ENCODE measurements at places on chromosomes 6 and 20. TPM values are rescaled to one million over a fixed set of nuclear protein-coding genes. Genes with fewer than 3 reads are reported as not detected.

GRCh38 chr6:91497770-91498169 is 910.9 kb upstream of the MAP3K7 start:
- no peak for DNase-seq
- H3K27me3 ChIP-seq, result no peaks in the 10 kb centered on the region
- H3K27ac ChIP-seq, result no peak overlapping the region
- H3K4me1 ChIP-seq, result no peaks in the 10 kb centered on the region

DNA sequence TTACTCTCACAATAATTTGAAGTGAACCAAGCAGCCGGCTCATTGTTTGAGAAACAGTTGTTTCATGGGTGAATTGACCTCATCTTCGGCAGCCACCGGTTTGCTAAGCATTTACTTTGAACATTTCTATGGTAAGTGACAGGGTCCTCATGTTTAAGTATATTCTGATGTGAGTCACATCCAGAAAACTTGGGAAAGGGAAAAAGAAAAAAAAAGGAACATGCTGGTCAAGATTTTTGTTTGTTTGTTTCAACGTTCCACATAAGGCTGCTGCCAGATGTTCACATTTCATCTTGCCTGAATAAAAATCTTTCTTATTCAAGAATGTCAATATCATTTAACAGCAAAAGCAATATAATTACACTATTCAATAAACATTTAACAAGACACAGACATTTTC is 55.0 kb upstream of the EXOC2 start:
- no peak for DNase-seq
- H3K27me3 ChIP-seq, result no peaks in the 10 kb centered on the region

The FKBP1A gene
- total RNA-seq, result 210 TPM

GRCh38 chr6:36070252-36070651 is 42.6 kb downstream of the MAPK14 start:
- DNase-seq, result no peak
- H3K36me3 ChIP-seq, result no peaks in the 10 kb centered on the region
- no peaks in the 10 kb centered on the region for H3K27me3 ChIP-seq
- no peaks in the 10 kb centered on the region for H3K4me1 ChIP-seq
- H3K4me3 ChIP-seq, result no peak overlapping the region

GRCh38 chr20:891058-891705 is 25.0 kb downstream of the ANGPT4 start:
- H3K27ac ChIP-seq, result no peak overlapping the region
- no peak overlapping the region for H3K4me3 ChIP-seq
- H3K27me3 ChIP-seq, result no peaks in the 10 kb centered on the region
- DNase-seq, result no peak
- H3K4me1 ChIP-seq, result no peaks in the 10 kb centered on the region

The AGPAT4 gene
- 19.5 TPM for total RNA-seq

GRCh38 chr20:43655937-43656336 is 11.0 kb upstream of the MYBL2 start:
- H3K27me3 ChIP-seq, result no peaks in the 10 kb centered on the region
- no peak overlapping the region for H3K27ac ChIP-seq
- no peaks in the 10 kb centered on the region for H3K4me1 ChIP-seq

The FERMT1 gene
- total RNA-seq, result 9.6 TPM

- no peaks in the 10 kb centered on the region for H3K27me3 ChIP-seq
- DNase-seq, result no peak
- H3K4me1 ChIP-seq, result no peaks in the 10 kb centered on the region
- no peak overlapping the region for H3K27ac ChIP-seq
Measured at GRCh38 chr6:150987371-150987828, 121.9 kb downstream of the MTHFD1L start.

The LST1 gene
- total RNA-seq, result not detected

The DLK2 gene
- total RNA-seq, result 0.96 TPM

DNA sequence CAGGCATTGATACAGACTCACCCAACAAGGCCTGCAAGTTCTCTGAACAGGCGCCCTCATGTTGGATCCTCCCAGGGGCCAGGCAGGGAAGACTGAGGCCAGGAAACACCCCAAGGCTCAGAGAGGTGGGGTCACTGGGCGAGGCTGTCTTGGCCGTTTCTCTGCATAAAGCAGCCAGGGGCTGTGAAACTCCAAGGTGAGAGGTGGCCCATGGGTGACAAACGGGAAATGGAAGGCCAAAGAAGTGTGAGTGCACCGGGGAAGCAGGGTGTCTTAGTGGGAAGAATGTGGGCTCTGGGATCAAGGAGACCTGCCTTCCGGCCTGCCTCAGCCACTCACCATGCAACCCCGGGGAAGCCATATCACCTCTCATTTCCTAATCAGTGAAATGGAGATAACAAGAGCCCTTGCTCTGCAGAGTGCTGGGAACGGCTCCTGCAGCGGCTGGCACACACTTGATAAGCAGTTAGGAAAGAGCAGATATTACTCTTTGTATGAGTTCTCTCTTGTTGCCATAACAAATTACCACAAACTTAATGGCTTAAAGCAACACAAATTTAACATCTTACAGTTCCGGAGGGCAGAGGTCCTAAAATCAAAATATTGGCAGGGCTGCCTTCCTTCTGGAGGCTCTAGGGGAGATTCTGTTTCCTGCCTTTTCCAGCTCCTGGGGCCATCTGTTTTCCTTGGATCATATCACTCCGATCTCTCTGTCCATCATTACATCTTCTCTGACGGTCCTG is 168.6 kb downstream of the NFATC2 start:
- no peak overlapping the region for H3K4me3 ChIP-seq
- no peaks in the 10 kb centered on the region for H3K27me3 ChIP-seq
- H3K36me3 ChIP-seq, result no peaks in the 10 kb centered on the region
- H3K27ac ChIP-seq, result no peak overlapping the region
- H3K4me1 ChIP-seq, result no peaks in the 10 kb centered on the region

DNA sequence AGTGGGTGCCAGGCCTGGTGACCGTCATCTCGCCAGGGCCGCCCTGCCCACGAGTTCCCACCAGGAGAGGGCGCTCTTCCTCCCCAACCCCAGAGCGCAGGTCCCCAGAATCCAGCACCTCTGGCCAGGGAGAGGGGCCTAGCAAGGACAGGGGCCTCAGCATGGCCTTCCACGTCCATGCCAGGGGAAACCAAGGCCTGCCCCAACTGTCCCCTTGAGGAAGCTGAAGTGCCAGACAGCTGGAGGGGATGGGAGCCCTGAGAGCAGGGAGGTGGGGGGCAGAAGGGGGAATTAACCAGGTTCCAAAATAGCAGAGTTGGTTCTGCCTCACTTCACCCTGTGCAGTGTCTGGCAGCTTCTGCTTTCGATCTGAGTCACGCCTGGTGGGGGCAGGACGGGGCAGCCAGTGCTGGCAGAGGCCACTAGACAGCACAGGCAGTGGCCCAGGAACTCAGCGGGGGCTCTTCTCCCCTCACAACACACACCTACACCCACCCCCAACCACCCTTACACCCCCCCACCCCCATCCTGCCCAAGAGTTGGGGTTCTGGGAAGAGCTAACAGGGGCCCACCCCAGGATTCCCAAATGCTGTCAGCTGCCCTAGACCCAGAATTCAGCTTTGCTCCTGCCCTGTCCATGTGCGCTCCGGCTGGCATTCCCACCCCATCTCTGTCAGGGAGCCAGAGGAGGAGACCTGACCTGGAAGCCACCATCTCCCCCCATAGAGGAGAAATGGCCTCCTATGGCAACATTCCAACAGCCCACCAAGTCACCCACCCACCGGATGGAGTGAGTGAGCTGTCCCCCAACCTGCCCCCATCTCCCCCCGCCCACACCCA is 29.2 kb downstream of the TFEB start:
- DNase-seq, result peak; percentile 81
- H3K27me3 ChIP-seq, result no peaks in the 10 kb centered on the region
- no peak overlapping the region for H3K4me3 ChIP-seq
- no peaks in the 10 kb centered on the region for H3K4me1 ChIP-seq

DNA sequence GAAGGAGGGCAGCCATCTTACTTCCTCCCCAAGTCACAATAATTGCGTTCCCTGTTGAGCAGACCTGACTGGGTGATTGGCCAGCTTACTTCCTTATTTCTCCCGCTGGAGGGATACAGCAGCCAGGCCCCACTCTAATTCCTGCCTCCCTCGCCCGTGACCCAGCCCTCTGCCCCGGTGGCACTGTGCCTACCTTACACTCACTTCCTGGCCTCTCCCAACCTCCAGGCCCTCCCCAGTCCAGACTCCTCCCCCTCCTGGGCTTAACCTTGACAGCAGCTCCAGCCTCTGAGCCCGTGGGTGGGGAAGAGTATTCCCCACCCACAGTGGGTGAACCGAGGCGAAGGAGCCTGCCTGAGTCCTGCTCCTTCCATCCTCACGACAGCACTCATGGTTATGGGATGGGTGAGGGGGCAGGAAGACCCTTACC is 3.0 kb downstream of the BAK1 start:
- no peak overlapping the region for H3K4me3 ChIP-seq
- DNase-seq, result no peak
- no peak overlapping the region for H3K27ac ChIP-seq

DNA sequence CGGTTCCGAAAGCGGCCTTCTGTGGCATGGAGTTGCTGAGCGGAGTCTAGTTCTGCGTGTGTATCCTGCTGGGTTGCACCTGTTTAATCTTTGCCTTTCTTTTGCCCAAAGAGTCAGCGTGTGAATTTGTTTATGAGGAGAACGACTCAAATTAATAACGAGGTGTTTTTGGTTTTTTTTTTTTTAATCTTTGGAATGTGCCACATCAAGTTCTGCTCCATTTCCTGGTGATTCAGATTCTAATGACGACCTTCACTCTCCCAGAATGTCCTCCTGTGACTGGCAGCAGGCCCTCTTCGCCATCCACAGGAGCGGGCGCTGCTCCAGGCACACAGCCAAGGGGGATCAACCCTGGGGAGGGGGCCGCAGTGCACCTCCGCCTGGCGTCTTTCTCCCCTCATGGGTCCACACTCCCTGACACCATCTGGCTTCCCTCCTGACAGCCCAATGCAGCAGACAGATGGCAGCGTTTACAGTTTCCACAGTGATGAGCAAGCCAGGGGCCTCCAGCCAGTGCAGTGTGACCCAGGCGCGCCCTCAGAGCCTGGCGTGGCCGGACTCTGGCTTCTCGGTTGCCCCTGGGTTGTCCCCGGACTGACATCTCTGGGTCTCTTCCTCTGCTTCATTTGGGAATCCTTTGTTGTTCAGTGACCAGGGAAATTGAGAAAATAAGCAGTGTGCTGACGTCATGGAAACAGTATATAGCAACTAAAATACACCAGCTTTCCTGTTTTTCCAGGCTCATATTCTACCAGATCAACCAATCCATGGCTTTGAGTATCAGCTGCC is 27.5 kb upstream of the AFDN start:
- H3K4me1 ChIP-seq, result no peaks in the 10 kb centered on the region
- H3K36me3 ChIP-seq, result no peaks in the 10 kb centered on the region
- H3K27me3 ChIP-seq, result no peaks in the 10 kb centered on the region
- no peak overlapping the region for H3K4me3 ChIP-seq

DNA sequence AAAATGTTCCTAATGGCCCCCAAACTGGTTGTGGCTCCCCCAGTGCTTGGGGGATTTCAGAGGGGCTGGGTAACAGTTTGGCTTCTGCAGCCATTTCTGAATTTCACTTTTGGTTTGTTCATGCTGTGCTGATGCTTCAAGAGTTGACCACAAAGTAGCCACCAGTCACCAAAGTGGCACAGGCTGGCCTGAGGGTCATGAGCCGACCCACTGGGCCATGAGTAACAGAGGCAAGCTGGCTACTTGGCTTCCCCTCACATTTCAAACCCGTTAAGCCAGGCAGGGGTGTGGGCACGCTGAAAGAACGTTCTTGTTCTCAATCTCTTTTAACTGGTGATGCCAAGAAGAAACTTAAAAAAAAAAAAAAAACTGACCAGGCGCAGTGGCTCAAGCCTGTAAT is 15.1 kb upstream of the NXT1 start:
- DNase-seq, result no peak
- H3K27me3 ChIP-seq, result no peaks in the 10 kb centered on the region
- H3K4me3 ChIP-seq, result no peak overlapping the region
- H3K36me3 ChIP-seq, result no peaks in the 10 kb centered on the region

The FAM217A gene
- not detected for total RNA-seq

DNA sequence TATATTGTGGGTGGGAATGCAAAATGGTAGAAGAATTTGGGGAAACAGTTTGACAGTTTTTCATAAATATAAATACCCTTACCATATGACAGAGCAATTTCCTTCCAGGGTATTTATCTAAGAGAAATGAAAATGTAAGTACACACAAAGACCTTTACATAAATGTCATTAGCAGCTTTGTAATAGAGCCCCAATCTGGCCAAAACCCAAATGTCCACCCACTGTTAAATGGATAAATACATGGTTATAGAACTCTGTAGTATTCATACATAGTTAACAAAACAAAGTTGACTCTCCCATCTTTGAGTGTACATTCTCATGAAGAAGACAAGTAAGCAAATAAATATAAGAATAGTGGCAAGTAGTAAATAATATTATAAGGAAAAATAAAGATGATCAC is 514.8 kb upstream of the NOX3 start:
- no peak overlapping the region for H3K4me3 ChIP-seq
- H3K4me1 ChIP-seq, result no peaks in the 10 kb centered on the region
- no peak for DNase-seq
- H3K27ac ChIP-seq, result no peak overlapping the region
- H3K36me3 ChIP-seq, result no peaks in the 10 kb centered on the region

All from H9 (cell line).